ENCODE measurements at places on chromosomes 11 and 22.

DNA sequence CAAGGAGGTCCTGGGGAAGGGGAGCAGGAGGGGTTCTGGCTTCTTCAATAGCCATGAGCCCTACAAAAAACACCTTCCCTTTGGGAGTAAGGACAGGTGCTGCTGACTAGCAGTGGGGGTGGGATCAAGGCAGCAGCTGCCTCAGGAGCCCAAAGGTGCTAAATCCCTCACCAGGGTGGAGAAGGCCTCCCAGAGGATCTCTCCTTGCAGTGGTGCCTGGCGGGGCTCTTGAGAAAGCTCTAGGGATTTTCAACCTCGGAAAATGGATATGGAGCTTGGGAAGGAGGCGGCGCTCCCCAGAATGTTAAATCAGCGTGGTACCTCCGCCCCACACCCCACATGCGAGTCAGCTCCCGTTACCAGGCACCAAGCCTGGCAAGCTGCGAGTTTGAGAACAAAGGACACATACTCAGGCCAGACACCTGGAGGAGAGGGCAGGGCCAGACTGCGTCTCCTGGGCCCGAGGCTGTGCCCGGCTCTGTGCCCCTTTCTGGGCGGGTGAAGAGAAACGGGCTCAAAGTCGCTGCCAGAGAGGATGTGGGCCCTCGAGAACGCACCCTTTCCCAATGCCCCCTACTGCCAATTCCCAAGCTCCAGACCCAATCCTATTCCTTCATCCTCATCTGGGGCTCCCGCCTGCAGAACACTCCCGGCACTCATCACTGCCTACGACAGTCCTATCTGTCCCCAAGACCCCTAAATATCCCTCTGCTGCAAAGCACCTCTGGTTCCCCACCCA, 139.0 kb downstream of the BRD1 start:
- no peak for DNase-seq

DNA sequence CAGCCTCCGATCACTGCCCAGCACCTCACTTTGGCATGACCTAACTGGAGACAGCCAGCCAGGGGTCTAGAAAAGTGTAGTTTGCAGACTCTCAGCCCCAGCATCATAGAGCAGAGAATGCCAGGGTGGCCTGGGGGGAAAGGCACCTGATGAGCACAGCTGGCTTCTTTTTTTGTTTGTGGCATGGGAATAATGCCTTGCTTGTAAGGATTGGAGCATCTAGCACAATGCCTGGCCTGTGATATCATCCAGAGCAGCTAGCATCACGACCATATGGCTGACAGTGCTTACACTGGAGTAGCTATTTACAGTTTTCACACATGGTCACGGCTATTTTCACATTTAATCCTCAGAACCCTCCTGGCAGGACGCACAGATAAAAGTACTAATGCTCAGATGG, 594.8 kb upstream of the B3GAT1 start:
- no peak for DNase-seq

DNA sequence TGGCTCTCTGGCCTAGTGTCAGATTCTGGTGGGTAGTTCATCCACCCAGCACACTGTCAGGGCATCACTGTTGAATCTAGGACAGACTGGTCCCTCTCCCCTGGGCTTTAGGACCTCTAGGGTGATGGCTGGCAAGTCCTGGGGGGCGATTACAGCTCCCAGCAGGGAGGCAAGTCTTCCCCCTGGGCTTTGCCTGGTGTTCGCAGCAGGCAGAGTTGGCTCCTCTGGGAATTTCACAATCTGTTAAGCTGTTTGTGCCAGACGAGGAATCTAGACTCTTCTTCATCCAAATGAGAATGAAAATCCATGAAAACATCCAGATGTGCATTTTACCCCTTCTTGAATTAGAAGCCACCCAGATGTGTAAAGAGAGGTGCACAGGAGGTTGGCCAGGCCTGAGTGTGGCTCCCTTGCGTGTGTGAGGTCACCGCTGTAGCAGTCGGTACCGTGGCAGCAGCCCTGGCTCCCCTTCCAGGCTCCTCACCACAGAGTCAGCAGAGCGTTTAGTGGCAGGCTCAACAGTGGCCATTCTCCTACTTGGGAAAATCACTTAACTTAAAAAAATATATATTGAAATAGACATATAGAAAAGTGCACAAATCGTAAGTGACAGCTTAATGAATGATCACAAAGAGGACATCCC, 99.9 kb upstream of the TBCEL start:
- no peak for DNase-seq

DNA sequence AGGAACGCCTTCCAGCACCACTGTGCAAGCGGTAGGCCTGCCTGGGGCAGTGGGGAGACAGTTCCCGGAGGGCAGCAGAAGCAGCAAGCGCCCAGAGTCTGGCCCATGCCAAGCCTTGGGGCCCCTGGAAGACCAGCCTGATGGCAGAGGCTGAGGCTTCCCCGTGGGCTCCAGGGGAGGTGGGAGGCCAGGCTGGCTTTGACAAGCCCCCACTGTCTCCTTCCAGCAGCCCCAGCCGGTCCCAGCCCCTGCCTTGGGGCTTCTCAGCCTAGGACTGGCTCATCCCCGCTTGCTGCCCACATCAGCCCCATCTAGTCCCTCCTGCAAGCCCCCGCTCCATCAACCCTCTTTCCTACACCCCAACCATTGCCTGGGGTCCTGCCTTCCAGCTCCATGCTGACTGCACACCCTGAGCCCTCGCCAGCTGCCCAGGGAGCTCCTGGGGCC, 46.7 kb downstream of the IGF2 start:
- DNase-seq: no peak

- DNase-seq: no peak
These were observed 9.3 kb downstream of the CD82 start for GRCh38 chr11:44574610-44575287.

- DNase-seq: no peak
These were observed 40.8 kb downstream of the MYO18B start for GRCh38 chr22:25782831-25783230.

Measured in cerebellum (tissue), 4 donors.